ENCODE measurements at places on chromosomes 6 and 20.

DNA sequence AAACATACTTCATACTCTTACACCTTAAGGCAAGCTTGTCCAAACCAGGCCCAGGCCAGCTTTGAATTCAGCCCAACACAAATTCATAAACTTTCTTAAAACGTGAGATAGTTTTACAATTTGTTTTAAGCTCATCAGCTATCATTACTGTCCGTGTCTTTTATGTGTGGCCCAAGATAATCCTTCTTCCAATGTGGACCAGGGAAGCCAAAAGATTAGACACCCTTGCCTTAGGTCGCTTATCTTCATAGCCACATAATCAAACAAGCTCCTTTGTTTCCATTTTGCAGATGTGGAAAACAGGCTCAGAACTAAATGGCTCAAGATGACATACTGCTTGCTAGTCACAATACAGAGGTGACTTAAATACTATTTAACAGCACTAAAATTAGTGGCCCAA lies 6.0 kb downstream of the SALL4 start:
- no peak overlapping the region for H3K4me3 ChIP-seq
- H3K27ac ChIP-seq = no peak overlapping the region
- H3K27me3 ChIP-seq = peaks cover 21% of the 10 kb centered on the region
- H3K36me3 ChIP-seq = no peaks in the 10 kb centered on the region
- no peak for DNase-seq

DNA sequence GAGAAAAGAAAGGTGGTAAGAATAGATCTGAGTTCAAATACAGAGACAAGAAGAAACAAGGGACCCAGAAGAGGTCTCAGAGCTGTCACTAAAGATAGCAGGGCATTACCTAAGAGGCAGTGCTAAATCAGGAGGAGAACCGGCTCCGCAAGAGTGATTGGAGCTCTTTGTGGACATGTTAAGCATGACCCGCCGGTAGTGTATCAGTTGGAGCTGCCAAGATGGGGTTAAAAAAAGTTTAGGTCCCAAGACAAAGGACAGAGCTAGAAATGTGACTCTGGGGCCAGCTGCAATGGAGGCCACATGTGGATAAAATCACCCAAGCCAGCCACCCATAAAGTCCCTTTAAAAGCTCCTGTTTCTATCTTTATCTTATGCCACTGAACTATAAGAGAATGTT lies 93.4 kb downstream of the MBOAT1 start:
- H3K4me3 ChIP-seq = no peak overlapping the region
- no peaks in the 10 kb centered on the region for H3K4me1 ChIP-seq
- H3K27me3 ChIP-seq = no peaks in the 10 kb centered on the region
- H3K36me3 ChIP-seq = no peaks in the 10 kb centered on the region

GRCh38 chr6:44733868-44734267 lies 346.4 kb downstream of the CDC5L start:
- no peak overlapping the region for H3K27ac ChIP-seq
- H3K27me3 ChIP-seq = no peaks in the 10 kb centered on the region
- no peaks in the 10 kb centered on the region for H3K36me3 ChIP-seq
- H3K4me3 ChIP-seq = no peak overlapping the region
- H3K4me1 ChIP-seq = peaks cover 2% of the 10 kb centered on the region

GRCh38 chr20:57342829-57343228 lies 8.2 kb upstream of the RAE1 start:
- peaks cover 5% of the 10 kb centered on the region for H3K27me3 ChIP-seq
- H3K4me3 ChIP-seq = no peak overlapping the region
- no peaks in the 10 kb centered on the region for H3K4me1 ChIP-seq
- no peaks in the 10 kb centered on the region for H3K36me3 ChIP-seq
- H3K27ac ChIP-seq = no peak overlapping the region
- no peak for DNase-seq

GRCh38 chr6:134373282-134373922 lies 55.5 kb upstream of the SGK1 start:
- peaks cover 33% of the 10 kb centered on the region for H3K4me1 ChIP-seq
- no peak overlapping the region for H3K4me3 ChIP-seq
- H3K27ac ChIP-seq = peak overlapping the region; percentile 61
- H3K27me3 ChIP-seq = no peaks in the 10 kb centered on the region
- DNase-seq = no peak

GRCh38 chr6:22906091-22906549 lies 336.8 kb downstream of the HDGFL1 start:
- no peaks in the 10 kb centered on the region for H3K36me3 ChIP-seq
- no peak overlapping the region for H3K27ac ChIP-seq
- H3K4me3 ChIP-seq = no peak overlapping the region
- H3K4me1 ChIP-seq = no peaks in the 10 kb centered on the region
- no peak for DNase-seq

DNA sequence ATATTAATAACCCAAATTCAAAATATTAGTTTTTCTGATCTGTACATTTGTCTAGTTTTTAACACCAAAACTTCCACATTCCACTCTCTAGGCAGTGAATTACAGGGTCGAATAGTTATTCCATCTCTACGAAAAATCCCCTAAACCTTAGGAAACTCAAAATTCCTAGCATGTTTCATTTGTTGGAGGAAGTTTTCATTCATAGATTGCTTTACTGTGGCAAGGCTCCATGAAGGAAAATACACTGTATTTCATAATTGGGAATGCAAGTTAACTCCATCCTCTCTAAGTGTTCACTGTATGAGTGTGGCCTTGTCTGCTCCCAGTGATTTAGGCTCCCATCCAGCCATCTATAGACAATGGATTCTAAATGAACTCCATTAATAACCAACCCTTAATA lies 296.1 kb downstream of the TENT5A start:
- no peaks in the 10 kb centered on the region for H3K27me3 ChIP-seq
- H3K4me1 ChIP-seq = no peaks in the 10 kb centered on the region
- no peak for DNase-seq
- no peak overlapping the region for H3K27ac ChIP-seq

GRCh38 chr6:138182939-138183789 lies 21.4 kb downstream of the ARFGEF3 start:
- H3K4me1 ChIP-seq = no peaks in the 10 kb centered on the region
- H3K4me3 ChIP-seq = no peak overlapping the region
- no peak overlapping the region for H3K27ac ChIP-seq
- peaks cover 17% of the 10 kb centered on the region for H3K27me3 ChIP-seq

GRCh38 chr6:167211881-167212712 lies 54.3 kb upstream of the GPR31 start:
- H3K4me3 ChIP-seq = no peak overlapping the region
- H3K4me1 ChIP-seq = no peaks in the 10 kb centered on the region
- no peak overlapping the region for H3K27ac ChIP-seq
- H3K27me3 ChIP-seq = peaks cover 4% of the 10 kb centered on the region
- no peaks in the 10 kb centered on the region for H3K36me3 ChIP-seq

GRCh38 chr6:41352396-41352795 lies 17.0 kb downstream of the NCR2 start:
- H3K27ac ChIP-seq = no peak overlapping the region
- no peak overlapping the region for H3K4me3 ChIP-seq
- peaks cover 2% of the 10 kb centered on the region for H3K4me1 ChIP-seq
- H3K27me3 ChIP-seq = peaks cover 3% of the 10 kb centered on the region
- DNase-seq = no peak

DNA sequence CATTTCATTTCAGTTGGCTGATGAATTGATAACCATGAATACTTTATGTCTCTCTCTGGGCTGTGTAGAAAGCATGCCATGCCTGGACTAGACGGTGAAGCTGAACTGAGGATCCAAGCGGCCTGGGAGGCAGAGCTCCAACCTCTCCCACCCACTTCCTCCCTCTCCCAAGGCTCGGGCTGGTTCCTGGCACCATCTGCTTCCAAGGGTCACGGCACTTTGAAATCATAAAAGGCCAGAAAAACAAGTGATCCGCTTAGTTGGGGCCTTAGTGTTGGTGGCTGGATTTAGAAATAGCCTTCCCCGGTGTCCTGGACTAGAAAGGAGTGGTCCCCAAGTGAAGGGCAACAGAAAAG lies 202.4 kb upstream of the PMEPA1 start:
- H3K27me3 ChIP-seq = no peaks in the 10 kb centered on the region
- no peaks in the 10 kb centered on the region for H3K36me3 ChIP-seq
- no peak overlapping the region for H3K27ac ChIP-seq
- H3K4me1 ChIP-seq = no peaks in the 10 kb centered on the region
- H3K4me3 ChIP-seq = no peak overlapping the region

DNA sequence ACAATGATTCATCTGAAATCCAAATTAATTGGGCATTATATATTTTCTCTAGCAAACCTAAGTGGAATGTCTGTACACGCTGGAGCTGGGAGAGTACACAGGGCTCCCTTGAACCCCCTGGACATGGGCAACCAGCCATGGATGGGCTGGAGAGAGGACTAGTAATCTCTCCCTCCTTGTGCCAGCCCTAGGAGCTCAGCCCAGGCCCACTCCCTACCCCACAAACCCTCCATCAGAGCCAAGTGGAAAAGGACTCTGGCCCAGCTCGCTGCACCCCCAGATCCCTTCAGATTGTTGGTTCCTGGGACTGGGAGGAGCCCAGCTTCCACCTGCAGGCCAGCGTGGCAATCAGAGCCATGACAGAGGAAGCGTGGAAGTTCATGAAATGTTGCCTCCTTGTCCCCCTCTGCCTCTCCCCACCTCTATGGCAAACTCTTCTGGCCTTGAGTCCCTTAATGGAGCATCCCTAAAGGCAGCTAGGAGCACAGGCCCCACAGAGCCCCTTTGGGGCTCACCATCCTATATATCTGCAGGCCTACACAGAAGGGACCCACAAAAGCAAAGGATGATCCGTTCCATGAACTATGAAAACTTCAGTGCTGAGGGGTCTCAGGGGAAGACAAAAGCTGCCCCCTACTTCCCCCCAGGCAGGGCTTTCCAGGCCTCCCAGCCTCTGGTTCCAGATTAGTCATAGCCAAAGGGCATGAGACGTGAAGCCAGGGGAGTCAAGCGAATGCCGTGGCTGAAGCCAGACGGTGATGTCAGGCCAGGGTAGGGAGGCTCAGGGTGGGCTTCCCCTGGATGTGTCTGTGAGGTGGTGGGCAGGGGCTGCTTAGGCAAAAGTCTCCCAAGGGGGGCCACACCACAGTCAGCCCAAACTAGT lies 126.4 kb upstream of the MAFB start:
- no peak overlapping the region for H3K27ac ChIP-seq
- H3K27me3 ChIP-seq = peaks cover 4% of the 10 kb centered on the region
- no peaks in the 10 kb centered on the region for H3K36me3 ChIP-seq
- no peak for DNase-seq
- H3K4me3 ChIP-seq = no peak overlapping the region

- H3K27me3 ChIP-seq = peaks cover 5% of the 10 kb centered on the region
- H3K4me1 ChIP-seq = no peaks in the 10 kb centered on the region
- no peak overlapping the region for H3K4me3 ChIP-seq
- no peaks in the 10 kb centered on the region for H3K36me3 ChIP-seq
These were observed 95.2 kb upstream of the CCDC167 start for GRCh38 chr6:37594895-37595294.

- peaks cover 12% of the 10 kb centered on the region for H3K27me3 ChIP-seq
- no peak overlapping the region for H3K4me3 ChIP-seq
- no peaks in the 10 kb centered on the region for H3K4me1 ChIP-seq
- no peak overlapping the region for H3K27ac ChIP-seq
These were observed 41.2 kb upstream of the NHSL1 start for GRCh38 chr6:138540468-138540867.

GRCh38 chr20:32343439-32343838 lies 14.7 kb upstream of the ASXL1 start:
- no peak overlapping the region for H3K4me3 ChIP-seq
- no peaks in the 10 kb centered on the region for H3K27me3 ChIP-seq
- H3K36me3 ChIP-seq = no peaks in the 10 kb centered on the region
- DNase-seq = no peak
- H3K4me1 ChIP-seq = no peaks in the 10 kb centered on the region
- no peak overlapping the region for H3K27ac ChIP-seq

- H3K4me3 ChIP-seq = no peak overlapping the region
- H3K27me3 ChIP-seq = no peaks in the 10 kb centered on the region
- DNase-seq = peak; percentile 12
- no peaks in the 10 kb centered on the region for H3K36me3 ChIP-seq
- no peak overlapping the region for H3K27ac ChIP-seq
These were observed 12.1 kb downstream of the FOXS1 start for GRCh38 chr20:31833130-31833930.

- H3K4me1 ChIP-seq = peaks cover 71% of the 10 kb centered on the region
- no peaks in the 10 kb centered on the region for H3K36me3 ChIP-seq
- no peak overlapping the region for H3K27ac ChIP-seq
These were observed 121.5 kb downstream of the IRF4 start for GRCh38 chr6:513058-513457.

GRCh38 chr20:45229264-45230056 lies 8.3 kb downstream of the SEMG2 start:
- H3K4me1 ChIP-seq = no peaks in the 10 kb centered on the region
- no peak overlapping the region for H3K27ac ChIP-seq
- H3K27me3 ChIP-seq = peaks cover 26% of the 10 kb centered on the region
- no peak overlapping the region for H3K4me3 ChIP-seq
- no peak for DNase-seq

DNA sequence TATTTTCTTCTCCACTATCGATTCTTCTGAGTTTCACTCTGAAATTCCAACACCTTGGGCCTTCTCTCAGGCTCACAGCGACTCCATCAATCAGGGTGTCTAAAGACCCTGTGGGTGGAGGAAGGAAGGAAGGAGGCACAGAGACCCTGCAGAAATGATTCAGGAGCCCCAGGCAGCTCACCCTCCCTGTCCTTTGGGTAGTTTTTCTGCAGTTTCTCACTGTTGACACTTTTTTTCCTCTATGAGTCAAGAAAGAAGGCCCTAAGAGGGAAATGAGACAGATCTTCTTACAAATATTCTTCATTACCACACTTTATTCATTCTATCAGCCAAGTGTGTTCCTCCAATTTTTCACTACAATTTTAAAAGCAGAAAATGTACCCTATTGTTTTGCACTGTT lies 34.2 kb upstream of the TBXT start:
- no peak overlapping the region for H3K4me3 ChIP-seq
- no peak overlapping the region for H3K27ac ChIP-seq
- no peaks in the 10 kb centered on the region for H3K27me3 ChIP-seq
- no peaks in the 10 kb centered on the region for H3K36me3 ChIP-seq
- no peak for DNase-seq

DNA sequence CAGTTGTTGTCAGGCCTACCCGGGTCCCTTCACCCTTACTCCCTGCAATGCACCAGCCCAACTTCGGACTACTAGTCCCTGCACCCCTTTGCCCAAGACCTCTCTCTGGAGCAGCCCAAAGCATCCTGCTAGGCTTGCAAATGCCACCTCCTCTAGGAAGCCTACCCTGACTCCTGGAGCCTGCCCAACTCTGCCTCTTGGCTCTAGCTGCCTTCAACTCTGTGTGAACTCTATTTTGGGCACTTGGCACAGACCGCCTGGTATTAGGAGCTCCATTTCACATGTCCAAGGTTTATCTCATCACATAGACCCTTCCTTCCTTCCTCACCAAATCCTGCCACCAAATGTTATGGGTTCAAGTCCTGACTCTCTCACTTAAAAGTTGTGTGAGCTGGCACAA lies 80.6 kb downstream of the MDGA1 start:
- H3K27me3 ChIP-seq = no peaks in the 10 kb centered on the region
- no peak for DNase-seq
- H3K27ac ChIP-seq = no peak overlapping the region
- H3K4me1 ChIP-seq = peaks cover 28% of the 10 kb centered on the region

DNA sequence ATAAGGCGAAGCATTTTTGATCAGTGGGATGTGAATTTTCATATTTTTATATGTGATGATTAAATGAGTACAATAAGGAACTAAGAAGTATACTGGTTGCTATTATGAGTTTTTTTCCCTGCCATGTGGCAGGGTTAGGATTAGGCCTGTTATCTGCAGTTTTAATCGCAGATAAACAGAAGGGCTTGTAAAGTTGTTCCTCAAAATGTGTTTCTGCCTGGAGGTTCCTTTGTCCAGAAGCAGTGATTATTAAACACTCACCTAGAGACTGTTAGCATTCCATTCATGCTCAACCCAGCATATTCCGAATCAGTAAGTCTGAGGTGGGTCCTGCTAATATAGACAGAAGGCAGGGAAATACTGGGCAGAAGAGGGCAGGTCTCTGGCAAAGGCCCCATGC lies 316.0 kb downstream of the CLIC5 start:
- H3K4me3 ChIP-seq = no peak overlapping the region
- H3K4me1 ChIP-seq = no peaks in the 10 kb centered on the region
- DNase-seq = no peak
- no peaks in the 10 kb centered on the region for H3K27me3 ChIP-seq
- H3K27ac ChIP-seq = no peak overlapping the region
- no peaks in the 10 kb centered on the region for H3K36me3 ChIP-seq
